ENCODE measurements at places on chromosomes 1 and 21.

DNA sequence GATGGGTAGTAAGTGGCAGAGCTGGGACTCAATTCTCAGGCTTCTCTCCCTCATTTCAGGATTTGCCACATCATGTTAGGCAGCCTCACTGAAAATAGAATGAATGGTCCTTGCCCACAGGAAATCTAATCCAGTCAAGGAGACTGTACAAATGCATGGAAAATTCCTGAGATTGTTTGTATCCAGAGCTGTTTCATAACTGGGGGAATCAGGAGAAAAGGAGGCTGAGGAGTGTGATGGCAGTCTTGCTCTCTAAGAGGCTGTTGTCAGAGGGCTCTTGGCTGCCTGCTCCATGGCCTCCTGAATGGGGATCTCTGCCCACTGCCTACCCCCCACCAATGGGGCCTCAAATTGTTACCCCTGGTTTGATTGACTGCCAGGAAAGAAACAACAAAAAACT lies 141.9 kb upstream of the TNR start:
- no peak for DNase-seq

DNA sequence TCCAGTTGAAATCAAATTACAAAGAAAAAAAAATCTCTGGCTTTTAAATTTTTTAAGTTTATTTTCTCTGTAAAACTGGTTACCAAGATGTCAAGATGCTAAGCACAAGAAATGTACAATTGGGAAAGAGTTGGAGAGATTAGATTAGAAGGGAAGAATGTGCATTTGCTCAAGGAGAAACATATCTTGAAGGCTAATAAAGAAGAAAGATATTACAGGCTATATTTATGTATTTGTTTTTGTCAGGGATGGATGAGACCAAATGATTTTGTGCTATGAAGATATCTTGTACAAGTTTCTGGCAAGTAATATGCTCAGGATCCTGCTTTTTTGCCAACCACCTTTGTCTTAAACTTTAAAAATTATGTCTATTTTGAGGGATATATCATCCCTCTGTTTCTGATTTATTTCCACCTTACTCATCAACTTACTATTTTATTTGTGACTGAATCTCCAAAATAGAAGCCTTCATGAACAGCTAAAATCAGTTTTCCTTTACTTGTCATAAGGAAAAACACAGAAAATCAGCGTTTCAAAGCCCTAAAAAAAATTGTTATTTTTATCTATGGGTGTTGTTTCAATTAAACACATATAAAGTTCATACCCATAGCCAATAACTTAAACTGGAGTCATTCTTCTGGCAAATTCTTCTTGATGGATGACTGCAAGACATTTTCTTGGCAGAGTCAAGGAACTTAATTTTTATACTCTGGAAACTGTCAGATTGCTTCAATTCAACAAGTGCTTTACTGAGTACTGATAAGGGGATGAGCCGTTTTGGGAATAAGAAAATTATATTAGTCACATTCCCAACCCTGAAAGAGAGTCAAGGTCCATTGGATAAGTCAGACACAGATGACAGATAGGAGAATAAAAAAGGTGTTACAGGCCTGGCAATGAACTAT lies 141.8 kb downstream of the CTH start:
- DNase-seq = no peak

GRCh38 chr1:49630156-49630555 lies 393.6 kb downstream of the AGBL4 start:
- no peak for DNase-seq

DNA sequence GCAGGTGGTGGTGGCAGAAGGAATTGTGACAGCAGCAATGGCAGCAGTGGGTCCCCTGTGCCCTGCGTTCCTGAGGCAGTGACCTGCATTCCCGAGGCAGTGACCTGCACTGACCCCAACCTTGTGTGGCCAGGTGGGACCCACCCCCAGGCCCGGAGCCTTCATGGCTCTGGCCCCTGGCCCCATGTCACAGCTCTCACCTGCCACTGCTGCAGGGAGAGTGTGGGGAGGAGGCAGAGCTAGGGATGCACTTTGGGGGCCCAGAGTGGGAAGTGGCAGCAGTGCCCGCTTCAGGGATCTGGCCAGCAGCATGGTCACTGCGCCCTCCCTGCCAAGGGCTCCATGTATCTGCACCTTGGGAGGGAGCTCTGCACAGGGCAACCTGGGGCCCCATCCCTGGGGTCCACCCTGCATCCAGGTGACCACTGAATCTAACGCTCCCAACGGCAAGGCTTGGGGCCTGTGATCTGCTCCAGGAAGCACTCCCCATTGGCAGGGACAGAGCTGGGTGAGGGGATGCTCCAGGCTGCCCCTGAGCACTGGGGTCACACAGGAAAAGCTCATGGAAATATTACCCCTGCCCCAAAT lies 618.6 kb downstream of the RWDD3 start:
- no peak for DNase-seq

Measured in H54 (cell line).